Inflammatory macrophage (primary cell): ENCODE measurements at places on chromosomes 7 and 10.
A peak's percentile ranks its signal among the peaks of the same experiment; 100 is the strongest.

GRCh38 chr7:133706016-133706415 lies 421.1 kb upstream of the LRGUK start:
- DNase-seq: no peak

DNA sequence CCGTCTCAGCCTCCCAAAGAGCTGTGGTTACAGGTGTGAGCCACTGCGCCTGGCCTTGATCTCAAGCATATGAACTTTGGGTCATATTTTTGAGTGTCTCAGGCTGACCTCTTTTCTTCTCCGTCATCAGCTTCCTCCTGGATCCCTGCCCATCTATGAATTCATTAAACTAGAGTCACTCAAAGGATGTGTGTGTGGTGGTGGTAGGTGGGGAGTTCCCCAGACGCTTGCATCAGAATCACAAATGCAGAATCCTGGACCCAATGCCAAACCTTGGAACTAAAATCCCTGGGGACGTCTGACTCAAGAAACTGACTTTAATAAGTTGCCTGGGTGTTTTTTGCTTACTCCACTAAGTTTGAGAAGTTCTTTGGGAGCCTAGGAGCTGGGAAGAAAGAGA lies 6.7 kb upstream of the CREB5 start:
- DNase-seq: peak; percentile 87

GRCh38 chr10:132559538-132559937 lies 22.0 kb downstream of the INPP5A start:
- no peak for DNase-seq

DNA sequence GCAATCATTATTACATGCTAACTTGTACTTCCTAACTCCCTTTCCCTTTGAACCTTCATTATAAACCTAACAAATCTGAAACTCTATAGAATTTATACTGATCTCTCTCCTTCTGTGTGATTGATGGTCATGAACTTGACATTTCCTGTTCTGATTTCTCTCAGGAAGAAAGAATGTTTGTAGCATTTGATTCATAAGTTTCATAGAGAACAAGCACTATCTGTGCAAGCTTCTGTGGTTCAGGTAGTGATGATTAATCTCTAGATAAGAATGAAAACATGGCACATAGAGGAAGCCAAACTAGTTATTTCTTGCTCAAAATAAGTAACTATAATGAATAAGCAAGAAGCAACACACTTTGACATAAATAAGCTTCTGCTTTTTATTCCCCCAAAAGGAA lies 34.2 kb downstream of the TFPI2 start:
- no peak for DNase-seq

DNA sequence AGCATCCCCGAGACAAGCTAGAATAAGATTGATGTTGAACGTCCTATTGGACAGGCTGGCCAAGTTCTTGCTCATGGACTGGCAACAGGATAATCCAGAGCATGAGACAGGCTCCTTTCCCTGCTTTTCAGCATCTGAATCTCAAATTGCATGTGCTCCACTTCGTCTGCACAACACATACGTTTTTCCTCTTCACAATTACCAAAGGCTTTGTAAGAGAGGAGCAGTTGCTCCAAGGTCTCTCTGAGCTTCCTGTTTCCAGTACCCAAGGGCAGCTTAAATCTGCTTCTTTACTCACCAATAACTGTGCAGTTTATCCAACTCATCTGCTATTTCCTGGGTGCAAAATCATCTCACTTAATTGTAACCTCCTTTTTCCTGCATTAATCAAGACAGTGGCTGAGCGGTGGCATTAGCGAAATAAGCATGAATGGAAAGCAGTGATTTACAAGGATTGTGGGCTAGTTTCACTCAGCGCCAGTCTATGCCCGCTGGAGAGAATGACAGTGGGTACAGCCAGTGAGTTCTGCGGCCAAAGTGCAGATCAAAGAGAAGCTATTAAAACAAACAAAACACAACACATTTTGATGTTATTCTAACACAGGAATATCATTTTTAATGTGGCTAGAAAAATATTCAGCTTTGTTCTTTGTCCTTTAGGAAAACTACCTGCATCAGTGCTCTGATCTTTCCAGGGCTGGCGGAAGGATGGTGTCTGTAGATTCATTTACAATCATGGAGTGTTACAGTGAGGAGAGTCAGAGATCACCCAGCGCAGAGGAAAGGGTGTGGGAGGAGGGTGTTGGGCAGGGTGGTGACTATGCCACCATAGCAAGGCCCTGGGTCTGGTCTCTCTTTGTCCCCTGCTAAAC lies 79.8 kb downstream of the CHN2 start:
- peak; percentile 45 for DNase-seq

DNA sequence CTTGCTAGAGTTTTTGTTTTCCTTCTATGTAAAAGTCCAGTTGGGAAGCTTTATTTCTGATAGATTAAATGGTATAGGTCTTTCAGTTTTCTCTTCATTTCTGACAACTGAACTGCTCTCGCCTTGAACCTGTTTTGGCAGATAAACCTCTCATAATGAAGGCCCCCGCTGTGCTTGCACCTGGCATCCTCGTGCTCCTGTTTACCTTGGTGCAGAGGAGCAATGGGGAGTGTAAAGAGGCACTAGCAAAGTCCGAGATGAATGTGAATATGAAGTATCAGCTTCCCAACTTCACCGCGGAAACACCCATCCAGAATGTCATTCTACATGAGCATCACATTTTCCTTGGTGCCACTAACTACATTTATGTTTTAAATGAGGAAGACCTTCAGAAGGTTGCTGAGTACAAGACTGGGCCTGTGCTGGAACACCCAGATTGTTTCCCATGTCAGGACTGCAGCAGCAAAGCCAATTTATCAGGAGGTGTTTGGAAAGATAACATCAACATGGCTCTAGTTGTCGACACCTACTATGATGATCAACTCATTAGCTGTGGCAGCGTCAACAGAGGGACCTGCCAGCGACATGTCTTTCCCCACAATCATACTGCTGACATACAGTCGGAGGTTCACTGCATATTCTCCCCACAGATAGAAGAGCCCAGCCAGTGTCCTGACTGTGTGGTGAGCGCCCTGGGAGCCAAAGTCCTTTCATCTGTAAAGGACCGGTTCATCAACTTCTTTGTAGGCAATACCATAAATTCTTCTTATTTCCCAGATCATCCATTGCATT lies 27.1 kb downstream of the MET start:
- no peak for DNase-seq

DNA sequence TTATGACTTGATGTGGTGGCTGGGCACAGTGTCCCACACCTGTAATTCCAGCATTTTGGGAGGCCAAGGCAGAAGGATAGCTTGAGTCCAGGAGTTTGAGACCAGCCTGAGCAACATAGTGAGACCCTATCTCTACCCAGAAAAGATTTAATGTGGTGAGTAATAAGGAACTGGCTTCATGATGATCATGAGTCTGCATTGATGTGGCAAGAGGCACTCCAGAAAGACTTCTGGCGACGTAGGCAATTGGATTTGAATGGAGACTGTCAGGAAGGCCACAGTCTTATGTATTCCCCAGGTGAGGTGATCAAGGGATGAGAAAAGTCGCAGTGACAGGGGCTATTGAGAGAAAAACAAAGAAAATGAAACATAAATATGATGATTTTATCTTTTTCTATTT lies 138.0 kb downstream of the CACNB2 start:
- DNase-seq: peak; percentile 48

DNA sequence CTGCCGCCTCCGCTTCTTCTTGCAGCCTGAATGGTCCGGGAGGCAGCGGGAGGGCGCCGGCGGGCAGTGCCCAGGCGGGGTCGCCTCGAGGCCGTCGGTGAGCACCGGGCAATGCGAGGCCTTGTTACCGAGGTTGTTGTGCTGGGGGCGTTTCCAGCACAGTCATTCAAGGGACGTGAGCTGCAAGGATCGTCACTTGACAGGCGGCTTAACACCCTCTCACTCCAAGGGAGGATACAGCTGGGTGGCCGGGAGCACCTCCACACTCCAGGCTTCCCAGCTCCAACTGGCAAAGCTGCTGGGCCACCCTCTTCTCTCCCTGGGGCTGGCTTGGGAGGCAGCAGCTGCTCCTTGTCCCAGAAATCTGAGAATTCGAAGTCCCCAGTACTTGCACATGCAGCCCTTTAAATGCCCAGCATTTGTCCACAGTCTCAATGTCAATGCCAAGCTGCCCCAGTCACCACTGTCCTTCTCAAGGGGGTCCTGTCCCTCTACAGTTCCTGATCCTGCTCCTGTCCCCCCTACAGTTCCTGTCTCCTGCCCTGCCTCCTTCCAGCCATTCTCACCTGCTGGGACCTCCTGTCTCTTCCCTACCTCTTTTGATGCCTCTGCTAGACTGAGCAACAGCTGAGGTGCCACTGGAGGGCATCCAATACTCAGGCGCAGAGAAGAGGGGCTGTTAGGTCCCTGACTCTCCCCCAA lies 4.4 kb upstream of the HOXA11 start:
- no peak for DNase-seq

- DNase-seq: no peak
These were observed 139.3 kb downstream of the TWIST1 start for GRCh38 chr7:18978108-18978495.

DNA sequence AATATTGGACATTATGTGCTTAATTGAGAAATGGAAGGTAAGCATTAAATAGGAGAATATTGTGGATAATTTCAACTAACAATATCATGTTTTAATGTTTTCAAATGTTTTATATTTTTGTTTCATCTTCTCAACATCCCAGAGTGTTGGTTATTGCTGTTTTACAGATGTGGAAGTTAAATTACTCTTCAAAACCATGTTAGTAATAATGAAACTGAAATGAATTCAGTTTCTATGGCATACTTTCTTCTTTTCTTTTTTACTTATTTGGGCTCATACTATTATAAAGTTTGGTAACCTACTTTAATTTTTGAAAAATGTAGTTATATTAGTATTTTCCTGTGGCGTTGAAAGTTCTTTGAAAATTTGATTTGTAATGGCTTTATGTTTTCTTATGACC lies 4.2 kb downstream of the GLRX3 start:
- DNase-seq: no peak

- peak; percentile 79 for DNase-seq
These were observed 41.0 kb downstream of the STRA8 start for GRCh38 chr7:135274495-135275268.

- no peak for DNase-seq
These were observed 16.3 kb downstream of the CUBN start for GRCh38 chr10:17113346-17113745.

DNA sequence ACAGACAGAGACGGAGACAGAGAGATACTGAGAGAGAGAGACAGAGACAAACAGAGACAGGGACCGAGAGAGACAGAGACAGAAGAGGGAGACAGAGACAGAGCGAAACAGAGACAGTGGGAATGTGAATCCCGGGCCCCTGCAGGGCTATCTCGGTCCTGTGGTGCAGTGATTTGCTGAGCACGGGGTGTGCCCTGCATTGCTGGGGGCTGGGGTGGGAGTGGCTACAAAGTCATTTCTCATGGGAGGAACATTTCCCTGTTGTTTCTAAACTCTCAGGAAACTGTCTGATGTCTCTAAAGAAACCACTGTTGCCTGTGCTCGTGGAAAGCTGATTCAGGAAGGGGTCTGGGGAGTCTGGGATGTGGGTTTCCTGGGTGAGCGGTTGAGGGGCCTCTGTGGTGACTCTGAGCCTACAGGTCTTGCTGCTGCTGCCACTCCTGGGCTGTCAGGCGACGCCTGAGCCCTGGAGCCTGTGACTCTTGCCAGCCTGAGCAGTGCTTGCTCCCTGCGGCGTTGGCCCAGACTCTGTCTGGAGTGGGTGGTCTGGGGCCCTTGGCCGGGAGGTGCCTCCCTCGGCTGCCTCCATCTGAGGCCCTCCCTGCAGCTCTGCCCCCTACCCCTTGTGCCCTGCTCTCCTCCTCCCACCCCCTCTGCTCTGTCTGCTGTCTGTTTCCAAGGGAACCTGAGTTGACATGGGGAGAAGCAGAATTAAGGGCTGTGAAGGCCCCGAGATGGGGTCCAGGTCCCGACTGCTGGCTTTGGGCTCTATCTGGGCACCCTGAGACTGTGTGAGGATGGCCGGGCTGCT lies 292.0 kb downstream of the WDR37 start:
- DNase-seq: no peak

GRCh38 chr10:103487410-103487708 lies 6.1 kb upstream of the NEURL1 start:
- no peak for DNase-seq

GRCh38 chr7:537911-538634 lies 18.4 kb upstream of the PDGFA start:
- DNase-seq: no peak

- no peak for DNase-seq
These were observed 5.5 kb downstream of the RAMP3 start for GRCh38 chr7:45162943-45163691.

GRCh38 chr7:117283371-117283770 lies 39.5 kb downstream of the WNT2 start:
- DNase-seq: no peak

DNA sequence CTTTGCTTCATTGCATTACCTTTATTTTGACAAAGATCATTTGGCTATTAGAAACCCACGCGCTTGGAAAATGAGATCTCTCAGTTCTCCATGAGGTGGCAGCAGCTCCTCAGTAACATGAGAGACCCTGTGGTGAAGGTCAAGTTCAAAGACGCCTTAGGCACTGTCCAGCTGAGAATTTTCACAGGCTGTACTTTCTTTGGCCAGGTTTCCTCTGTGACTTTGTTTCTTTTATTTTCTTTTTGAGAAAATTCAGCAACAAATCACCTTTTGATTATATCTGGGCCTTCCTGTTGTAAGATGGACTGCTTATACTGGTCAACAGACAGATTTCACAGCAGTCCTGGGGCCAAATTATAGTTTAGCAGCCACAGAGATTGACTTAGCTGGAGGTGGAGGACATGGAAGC lies 54.5 kb downstream of the RAB18 start:
- peak; percentile 65 for DNase-seq

DNA sequence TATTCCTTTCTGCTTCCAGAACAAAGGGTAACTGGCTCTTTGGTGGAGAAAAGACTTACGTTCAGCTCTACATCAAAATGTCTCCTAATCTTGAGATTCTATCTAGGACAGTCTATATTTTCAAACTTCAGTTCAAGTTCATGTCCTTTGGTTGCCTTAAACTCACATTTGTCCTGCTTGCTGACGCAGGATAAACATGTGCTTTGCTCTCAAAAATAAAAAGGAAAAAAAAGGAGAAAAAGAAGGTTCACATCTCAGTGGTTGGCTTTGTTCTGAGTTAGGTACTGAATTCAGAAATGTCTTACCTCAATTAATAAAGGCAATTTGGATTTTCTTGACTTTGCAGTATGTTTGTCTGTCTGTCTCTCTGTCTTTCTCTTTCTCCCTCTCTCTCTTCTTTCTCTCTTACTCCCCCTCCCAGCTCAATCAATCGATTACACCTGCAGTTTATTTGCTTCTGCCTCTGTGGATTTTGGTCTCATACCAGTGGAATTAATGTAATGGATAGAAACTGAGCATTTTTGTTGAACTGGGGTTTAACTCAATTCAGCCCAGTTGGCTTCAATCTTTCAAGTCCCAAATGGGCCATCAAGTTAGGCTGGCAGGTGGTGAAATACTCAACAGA lies 72.2 kb upstream of the ADRB1 start:
- no peak for DNase-seq

DNA sequence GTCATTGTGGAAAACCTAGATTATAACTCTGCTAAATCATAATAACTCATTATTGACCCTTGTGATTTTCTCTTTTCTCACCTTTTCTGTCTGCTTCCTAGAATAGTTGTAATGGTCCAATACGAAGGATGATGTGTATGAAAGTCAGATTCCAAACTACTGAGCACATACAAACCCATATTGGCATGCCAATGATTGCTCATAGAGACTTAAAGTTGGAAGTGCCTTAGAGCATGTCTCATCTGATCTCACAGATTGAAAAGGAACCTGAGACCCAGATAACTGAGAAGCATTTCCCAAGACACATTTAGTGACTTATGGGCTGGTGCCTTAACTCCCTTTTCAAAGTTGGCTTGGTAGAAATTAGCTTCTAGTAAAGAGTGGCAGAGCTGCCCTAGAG lies 594.3 kb downstream of the REEP3 start:
- DNase-seq: no peak

- peak; percentile 81 for DNase-seq
These were observed 1.1 kb downstream of the DENND2A start for GRCh38 chr7:140639366-140640053.
